ENCODE measurements at places on chromosomes 4 and X. TPM values are rescaled to one million over a fixed set of nuclear protein-coding genes. Genes with fewer than 3 reads are reported as not detected.
A peak's percentile ranks its signal among the peaks of the same experiment; 100 is the strongest.

The FDCSP gene
- total RNA-seq: not detected

- no peak for DNase-seq
Observed at GRCh38 chrX:42106556-42106955, 183.2 kb upstream of the CASK start.

DNA sequence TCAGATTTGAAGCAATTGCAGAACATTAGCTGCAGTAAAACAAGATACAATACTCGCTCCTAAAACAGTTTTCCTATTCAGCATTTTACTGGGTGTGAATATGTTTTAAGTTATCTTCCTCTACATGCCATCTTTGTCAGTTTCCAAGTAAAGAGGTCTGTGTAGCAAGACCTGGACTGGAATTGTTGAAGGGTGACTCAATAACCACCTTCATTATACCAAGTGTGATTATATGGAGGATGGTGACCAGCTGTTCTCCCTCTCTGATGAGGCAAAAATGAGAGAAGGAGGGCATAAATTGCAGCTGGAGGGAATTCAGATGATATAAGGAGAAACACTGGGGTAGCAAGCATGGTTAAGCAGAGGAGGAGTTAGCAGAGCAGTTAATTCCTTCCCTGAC is 922.1 kb upstream of the SLIT2 start:
- no peak for DNase-seq

DNA sequence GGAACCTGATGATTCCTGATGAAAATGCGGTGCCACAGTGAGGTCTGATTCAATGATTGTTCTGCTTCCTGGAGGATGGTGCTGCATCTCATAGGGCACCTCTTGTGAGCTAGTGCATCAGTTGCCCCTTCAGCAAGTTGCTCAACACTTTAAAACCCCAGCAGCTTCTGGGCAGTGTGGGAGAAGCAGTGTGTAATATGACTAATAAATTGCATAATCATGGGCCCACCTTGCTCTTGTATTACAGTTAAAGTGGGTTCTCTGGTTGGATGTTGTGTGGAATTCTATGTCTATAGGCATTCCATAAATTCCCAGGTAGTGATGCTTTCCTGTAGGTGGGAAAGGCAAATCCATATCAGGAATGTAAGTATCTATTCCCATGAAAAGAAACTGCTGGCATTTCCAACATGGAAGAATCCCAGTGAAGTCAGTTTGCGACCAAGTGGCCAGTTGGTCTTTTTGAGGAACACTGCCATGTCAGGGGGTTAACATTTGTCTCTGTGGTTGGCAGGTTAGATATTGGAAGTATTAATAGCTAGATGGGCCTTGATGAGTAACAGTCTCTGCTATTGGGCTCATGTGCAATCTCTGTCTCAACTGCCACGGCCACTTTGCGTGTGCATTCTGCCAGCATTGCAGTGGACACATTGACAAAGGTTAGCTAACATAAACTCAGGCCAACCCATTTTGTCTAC is 121.1 kb upstream of the OTUD4 start:
- DNase-seq: no peak

The ARAP2 gene
- 7.4 TPM for total RNA-seq

- DNase-seq: peak; percentile 32
Observed at GRCh38 chr4:40377512-40378365, 42.6 kb downstream of the CHRNA9 start.

GRCh38 chrX:154593201-154593600 is 8.3 kb downstream of the CTAG1A start:
- peak; percentile 10 for DNase-seq

DNA sequence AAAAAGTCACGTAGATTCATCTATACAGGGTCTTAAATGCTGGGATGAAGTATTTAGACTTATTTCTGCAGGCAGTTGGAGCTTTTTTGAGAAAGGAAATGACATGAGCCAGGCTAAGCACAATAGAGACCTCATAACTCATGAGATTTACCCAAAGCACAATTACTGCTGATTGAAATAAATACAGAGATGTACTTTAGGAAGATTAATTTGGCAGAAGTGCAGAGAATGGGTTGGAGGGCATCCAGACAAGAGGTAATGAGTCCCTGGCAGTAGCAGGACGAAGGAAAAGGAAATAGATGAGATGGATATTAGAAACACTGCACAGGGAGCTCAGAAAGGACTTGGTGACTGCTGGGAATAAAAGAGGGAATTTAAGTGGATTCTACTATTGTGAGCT is 129.1 kb downstream of the SHROOM4 start:
- no peak for DNase-seq

GRCh38 chr4:101081166-101081565 is 266.2 kb downstream of the PPP3CA start:
- DNase-seq: no peak

- no peak for DNase-seq
Observed at GRCh38 chrX:70208479-70208878, 26.0 kb upstream of the AWAT1 start.

DNA sequence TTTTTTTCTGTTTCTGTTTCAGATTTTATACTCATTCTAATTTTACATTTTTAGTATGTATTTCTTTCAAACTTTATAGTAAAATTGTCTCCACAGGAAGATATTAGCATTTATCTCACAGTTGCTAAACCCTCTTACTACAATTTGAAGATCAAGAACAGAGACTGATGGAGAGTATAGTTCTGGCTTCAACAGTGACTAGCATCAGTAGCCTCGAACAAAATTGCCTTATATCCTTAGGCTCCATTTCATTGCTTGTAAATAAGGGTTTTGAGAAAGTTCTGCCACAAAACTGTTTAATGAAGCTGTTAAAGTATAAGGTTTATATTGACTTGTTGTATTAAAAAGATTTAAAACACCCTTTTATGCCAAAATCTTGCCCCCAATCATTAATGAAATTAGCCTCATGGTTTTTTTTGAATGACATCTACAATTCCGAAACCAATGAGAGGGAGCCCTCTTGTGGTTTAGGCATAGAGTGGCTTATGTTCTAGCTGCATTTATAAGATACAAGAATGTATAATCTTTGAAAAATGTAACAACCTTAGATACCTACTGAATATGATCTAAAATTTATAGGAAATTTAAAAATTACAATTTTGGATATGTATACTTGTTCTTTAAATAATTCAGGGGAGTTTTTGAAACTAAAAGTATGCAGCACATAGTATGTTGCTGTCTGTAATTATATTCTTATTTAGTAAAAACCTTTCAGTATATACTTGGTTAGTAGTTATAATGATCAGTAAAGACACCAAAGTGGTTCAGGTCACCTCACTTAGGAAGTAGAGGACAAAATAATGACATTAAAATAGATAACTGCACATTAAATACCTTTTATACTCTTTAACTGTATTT is 109.8 kb upstream of the HPGD start:
- DNase-seq: no peak

GRCh38 chr4:182556580-182556979 is 313.4 kb downstream of the TENM3 start:
- DNase-seq: no peak

DNA sequence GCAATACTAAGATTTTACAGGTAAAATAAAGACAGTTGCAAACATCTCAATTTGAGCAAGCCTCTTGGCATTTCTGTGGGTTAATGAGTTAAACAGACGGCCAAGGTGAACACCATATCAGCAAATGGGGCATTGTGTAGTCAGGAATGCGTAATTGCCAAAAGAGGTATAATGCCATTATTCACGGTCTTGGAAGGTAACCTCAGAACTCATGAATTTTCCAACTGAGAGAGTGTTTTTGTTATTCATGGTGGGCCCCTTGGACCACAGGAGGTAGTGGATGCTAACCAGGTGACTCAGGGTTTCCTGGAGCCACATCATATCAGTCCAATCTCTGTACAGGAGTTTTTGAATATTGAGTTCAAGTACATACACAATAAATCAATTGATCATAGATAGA is 368.0 kb upstream of the TECRL start:
- no peak for DNase-seq

GRCh38 chr4:188329521-188329920 is 190.3 kb downstream of the TRIML1 start:
- no peak for DNase-seq

The HSFX4 gene
- total RNA-seq: not detected

The PDGFC gene
- 9.1 TPM for total RNA-seq

DNA sequence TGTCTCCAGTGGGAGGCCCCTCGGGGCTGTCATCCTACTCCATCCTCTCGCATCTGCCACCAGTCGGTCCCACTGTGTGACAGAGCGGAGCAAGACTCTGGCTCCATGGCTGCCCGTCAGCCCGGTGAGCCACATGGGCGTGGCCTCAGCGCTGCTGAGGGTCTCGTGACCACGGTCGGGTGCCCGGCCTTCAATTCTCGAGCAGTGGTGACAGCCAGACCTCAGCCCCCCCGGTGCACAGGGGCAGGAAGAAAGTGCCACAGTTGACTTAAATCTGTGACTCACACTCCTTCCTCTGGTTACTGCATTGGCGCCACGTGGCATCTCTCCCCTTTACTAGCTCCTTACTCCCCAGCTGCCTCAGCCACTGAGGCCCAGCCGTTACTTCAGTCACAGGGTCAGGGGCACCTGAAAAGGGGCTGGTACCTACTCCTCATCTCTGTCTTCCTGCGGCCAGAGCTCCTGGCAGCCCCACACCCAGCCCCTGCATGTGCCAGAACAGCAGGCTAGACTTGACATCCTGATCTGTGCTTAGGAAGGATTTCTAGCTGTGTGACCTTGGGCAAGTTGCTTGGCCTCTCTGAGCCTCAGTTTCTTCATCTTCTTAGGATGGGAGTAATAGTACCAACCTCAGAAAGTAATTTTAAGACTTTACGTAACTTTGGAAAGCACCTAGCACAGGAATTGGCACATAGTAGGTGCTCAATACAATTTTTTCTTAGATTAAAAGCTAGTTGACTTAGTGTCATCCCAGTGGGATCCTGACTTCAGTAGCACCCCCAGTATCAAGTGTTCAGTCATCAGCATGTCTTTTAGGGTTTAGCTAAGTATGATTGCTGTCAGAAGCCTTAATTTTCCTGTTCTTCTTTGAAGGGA is 66.1 kb downstream of the TNIP2 start:
- no peak for DNase-seq

The FAM53A gene
- total RNA-seq: 2.2 TPM

GRCh38 chr4:132124624-132124974 is 1024.5 kb upstream of the PCDH10 start:
- no peak for DNase-seq

The PPBP gene
- total RNA-seq: 1.4 TPM

GRCh38 chrX:46588263-46588662 is 14.7 kb downstream of the CHST7 start:
- DNase-seq: no peak

The PABPC5 gene
- 0.38 TPM for total RNA-seq

The PAGE2 gene
- total RNA-seq: not detected

DNA sequence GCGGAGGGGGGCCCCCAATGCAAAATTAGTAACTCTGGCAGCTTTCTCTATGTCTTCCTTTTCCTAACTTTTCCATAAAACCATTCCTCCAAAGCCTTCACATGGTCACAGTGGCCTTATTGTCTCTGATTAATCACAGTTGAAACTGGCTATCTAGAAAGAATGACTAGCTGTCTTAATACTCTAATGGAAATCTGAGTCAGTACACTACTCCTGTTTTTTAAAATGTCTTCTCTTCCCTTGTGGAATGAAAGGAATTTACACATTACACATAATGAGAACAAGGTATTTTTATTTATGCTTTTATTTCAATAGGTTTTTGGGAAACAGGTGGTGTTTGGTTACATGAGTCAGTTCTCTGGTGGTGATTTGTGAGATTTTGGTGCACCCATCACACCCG is 66.3 kb upstream of the PUDP start:
- no peak for DNase-seq

DNA sequence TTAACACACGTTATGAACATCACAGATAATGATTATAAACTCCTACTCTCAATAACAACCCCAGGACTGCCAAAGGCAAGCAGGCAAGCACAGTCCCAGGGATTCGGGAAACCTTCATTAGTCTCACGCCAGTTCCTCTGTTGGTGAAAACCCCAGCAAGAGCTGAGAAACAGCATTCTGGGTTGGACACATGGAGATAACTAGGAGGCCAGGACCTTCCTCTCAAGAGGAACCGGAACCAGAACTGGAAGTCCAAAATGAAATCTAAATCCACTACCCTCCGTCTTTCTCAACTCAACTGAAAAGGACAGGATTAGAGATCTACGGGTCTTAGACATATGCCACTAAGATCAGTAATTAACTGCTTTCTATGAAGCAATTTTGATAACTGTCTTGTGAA is 3.8 kb downstream of the VEGFC start:
- DNase-seq: no peak

The IL13RA2 gene
- total RNA-seq: 0.88 TPM

- no peak for DNase-seq
Observed at GRCh38 chrX:40843643-40844042, 108.3 kb upstream of the MED14 start.

- no peak for DNase-seq
Observed at GRCh38 chr4:16122784-16123183, 39.0 kb upstream of the PROM1 start.

The HAND2 gene
- total RNA-seq: 8.9 TPM

The LGI2 gene
- total RNA-seq: 0.13 TPM

DNA sequence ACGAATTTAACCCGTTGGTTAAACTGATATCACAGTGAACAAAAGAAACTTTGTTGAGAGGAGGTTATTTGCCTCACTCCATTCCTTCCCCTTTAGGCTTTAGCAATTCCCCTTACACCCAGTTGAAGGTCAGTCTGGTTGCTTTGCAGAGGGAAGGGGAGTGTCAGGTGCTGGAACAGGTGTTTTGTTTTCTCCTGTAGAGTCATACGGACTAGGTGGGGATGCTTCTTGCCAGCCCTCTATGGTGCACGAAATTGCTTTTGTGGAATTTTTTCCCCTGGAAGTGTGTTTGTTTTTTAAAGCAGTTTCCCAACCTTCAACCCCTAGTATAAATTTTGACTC is 33.1 kb downstream of the DLG3 start:
- DNase-seq: no peak

The TGIF2LX gene
- not detected for total RNA-seq

- no peak for DNase-seq
Observed at GRCh38 chr4:53232371-53232770, 133.5 kb downstream of the SCFD2 start.

- DNase-seq: peak; percentile 87
Observed at GRCh38 chrX:107000013-107000515, at the start of gene MORC4. MORC4 (minus strand) TSS chrX:107000212; CDS start chrX:106999969, 243 bp downstream.

GRCh38 chrX:137401092-137401491 is 164.8 kb upstream of the ZIC3 start:
- DNase-seq: no peak

The RNF128 gene
- total RNA-seq: 39.3 TPM

GRCh38 chr4:85779165-85779564 is 304.2 kb downstream of the ARHGAP24 start:
- DNase-seq: no peak

DNA sequence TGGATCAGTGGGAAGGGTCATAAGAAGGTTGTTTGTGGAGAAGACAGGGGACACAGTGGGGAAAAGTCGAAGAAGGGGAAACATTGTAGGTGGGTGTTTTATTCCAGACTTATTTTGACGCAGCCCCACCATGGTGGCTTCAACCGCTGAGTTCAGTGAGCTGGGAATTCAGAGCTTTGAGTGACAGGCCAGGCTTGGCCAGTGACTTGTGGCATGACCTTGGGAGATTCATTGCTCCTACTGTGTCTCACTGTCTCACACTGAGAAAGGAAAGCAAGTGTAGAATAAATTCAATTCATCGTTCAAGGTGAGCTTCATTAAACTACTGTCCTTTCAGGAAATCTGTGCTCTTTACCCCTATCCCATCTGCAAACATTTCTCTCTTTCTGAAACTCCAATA is 47.4 kb upstream of the SOD3 start:
- DNase-seq: no peak
